ENCODE measurements at places on chromosomes 4 and X.

GRCh38 chr4:8331575-8331955 lies 62.0 kb downstream of the HTRA3 start:
- DNase-seq: no peak

DNA sequence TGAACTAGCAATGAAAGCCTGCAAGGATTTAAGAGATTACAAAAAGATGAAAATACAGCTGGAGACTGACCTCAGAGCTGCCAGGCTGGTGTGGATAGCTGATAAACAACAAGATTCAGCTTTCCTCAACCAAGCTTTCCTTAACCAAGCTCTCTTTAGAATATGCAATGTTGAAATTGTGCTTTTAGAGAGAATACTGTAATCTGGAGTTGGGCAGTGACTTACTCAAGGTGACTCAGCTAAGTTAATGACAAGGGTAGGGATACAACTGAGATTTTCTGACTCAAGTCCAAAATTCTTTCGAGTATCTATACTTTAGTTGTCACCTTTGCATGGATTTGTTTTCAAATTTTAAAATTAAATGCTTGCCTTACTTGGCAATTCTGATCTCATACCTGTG lies 98.0 kb downstream of the AMMECR1 start:
- peak; percentile 61 for DNase-seq

- DNase-seq: peak; percentile 34
Observed at GRCh38 chrX:110600745-110601310, 194.8 kb downstream of the CHRDL1 start.

DNA sequence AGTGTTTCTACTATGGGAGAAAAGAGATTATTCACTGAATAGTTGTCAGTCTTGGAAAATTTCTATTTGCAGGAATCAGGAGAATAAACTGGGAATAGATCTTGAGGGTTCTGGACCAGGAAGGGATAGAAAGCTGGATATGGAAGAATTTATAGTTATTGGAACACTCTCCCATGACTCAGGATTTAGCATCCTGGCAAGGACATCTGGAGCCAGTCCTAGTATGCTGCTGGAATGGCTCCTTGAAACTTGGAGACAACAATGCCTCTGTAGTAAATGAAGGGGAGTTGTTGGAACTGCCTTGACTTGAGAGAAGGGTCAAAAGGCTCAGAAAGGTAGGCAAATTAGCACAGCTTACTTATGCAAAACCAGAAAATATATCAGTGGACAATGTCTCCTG lies 23.5 kb upstream of the THOC2 start:
- no peak for DNase-seq

DNA sequence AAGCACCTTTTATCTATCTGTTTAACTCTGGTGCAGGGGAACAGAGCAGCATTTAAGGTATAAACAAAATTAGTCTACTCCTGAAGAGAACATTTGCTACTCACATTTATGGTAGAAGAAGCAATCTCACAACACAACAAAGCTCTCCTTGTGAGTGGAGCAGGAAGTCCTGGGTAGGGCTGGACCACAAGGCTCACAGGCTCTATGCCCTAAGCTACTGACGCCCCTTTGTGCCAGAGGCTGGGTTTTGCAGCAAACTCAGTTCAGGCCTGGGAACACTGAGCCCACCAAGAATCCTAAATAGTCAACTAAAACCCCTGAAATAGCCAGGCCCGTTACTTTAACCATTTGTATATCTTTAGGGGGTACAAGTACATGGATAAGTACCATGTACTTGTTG lies 4.7 kb upstream of the ZXDB start:
- DNase-seq: no peak

DNA sequence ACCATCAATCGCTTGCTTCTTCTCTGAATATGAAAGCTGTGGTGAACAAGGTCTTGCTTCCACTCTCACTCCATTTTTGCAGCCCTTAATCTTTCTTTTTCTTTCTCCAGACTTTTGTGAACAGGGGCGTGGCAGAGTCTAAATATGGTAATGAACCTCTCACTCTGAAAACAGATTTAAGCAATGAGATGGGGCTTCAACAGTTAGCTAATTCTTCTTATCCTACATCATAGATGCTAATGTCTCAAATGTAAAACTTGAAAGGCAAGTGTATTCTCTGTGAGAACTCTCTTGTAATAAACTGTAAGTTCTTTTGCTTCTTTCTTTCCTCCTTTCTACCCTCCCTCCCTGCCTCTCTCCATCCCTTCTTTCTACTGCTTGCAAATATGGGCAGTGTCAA lies 106.5 kb upstream of the ANK2 start:
- no peak for DNase-seq

Data from kidney tubule cell (primary cell).